ENCODE measurements at places on chromosomes 1 and 21. TPM values are rescaled to one million over a fixed set of nuclear protein-coding genes. Genes with fewer than 3 reads are reported as not detected.

ZZZ3 gene
- total RNA-seq, result 113 TPM

DNA sequence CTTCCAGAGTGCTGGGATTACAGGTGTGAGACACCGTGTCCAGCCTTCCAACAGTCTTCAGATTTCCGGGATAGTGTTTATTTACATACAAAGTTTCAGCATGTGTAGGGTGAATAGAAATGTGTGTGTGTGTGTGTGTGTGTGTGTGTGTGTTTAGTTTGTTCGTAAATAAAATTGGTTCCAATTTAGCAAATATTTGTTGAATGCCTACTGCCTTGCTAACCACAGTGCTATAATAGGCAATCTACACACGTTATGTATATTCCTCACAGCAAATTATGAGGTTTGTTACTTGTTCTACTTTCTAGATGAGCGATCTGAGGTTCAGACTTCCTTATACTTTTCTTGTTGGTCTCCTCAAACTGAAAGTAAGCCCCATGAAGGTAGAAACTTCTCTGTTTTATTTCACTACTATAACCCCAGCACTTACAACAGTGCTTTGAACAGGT, 32.8 kb upstream of the EPS15 start:
- H3K27me3 ChIP-seq, result no peaks in the 10 kb centered on the region
- peaks cover 5% of the 10 kb centered on the region for H3K4me1 ChIP-seq
- H3K36me3 ChIP-seq, result no peaks in the 10 kb centered on the region

UTS2 gene
- not detected for total RNA-seq

GRCh38 chr1:10724052-10724494, 72.4 kb downstream of the CASZ1 start:
- H3K4me3 ChIP-seq, result no peak overlapping the region
- no peaks in the 10 kb centered on the region for H3K4me1 ChIP-seq
- no peak for DNase-seq
- no peak overlapping the region for H3K27ac ChIP-seq
- no peaks in the 10 kb centered on the region for H3K27me3 ChIP-seq

INAVA gene
- total RNA-seq, result not detected

- no peak overlapping the region for H3K4me3 ChIP-seq
- H3K36me3 ChIP-seq, result no peaks in the 10 kb centered on the region
- H3K4me1 ChIP-seq, result no peaks in the 10 kb centered on the region
- DNase-seq, result no peak
Observed at GRCh38 chr1:172467446-172467845, 23.6 kb upstream of the PIGC start.

TNFAIP8L2 gene
- 30.7 TPM for total RNA-seq

CRYAA gene
- not detected for total RNA-seq

DNA sequence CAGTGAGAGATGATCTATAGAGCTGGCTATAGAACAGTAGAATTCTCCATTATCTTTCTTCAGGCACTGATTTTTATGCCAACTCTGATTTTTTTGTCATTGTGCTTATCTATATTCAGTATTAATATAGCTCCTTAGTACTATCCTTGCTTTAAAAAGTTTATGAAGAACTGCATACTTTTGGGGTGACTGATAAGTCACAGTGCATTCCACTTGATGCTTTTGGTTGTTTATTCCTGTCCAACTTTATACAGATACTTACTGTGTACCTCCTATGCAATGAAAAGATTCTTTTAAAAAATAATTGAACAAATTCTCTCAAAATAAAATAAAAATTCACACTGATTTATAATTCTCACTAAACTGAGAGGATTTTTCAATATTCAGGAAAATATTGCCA, 71.6 kb downstream of the COL24A1 start:
- H3K4me1 ChIP-seq, result no peaks in the 10 kb centered on the region
- DNase-seq, result no peak
- no peak overlapping the region for H3K4me3 ChIP-seq
- H3K27me3 ChIP-seq, result no peaks in the 10 kb centered on the region
- H3K27ac ChIP-seq, result no peak overlapping the region
- no peaks in the 10 kb centered on the region for H3K36me3 ChIP-seq

- H3K36me3 ChIP-seq, result no peaks in the 10 kb centered on the region
- no peak for DNase-seq
- no peaks in the 10 kb centered on the region for H3K27me3 ChIP-seq
- H3K4me3 ChIP-seq, result no peak overlapping the region
- no peaks in the 10 kb centered on the region for H3K4me1 ChIP-seq
Observed at GRCh38 chr1:172515436-172515835, 17.5 kb upstream of the SUCO start.

GRCh38 chr21:42439284-42440186, 35.8 kb downstream of the UBASH3A start:
- no peaks in the 10 kb centered on the region for H3K36me3 ChIP-seq
- no peaks in the 10 kb centered on the region for H3K4me1 ChIP-seq
- DNase-seq, result no peak

DNA sequence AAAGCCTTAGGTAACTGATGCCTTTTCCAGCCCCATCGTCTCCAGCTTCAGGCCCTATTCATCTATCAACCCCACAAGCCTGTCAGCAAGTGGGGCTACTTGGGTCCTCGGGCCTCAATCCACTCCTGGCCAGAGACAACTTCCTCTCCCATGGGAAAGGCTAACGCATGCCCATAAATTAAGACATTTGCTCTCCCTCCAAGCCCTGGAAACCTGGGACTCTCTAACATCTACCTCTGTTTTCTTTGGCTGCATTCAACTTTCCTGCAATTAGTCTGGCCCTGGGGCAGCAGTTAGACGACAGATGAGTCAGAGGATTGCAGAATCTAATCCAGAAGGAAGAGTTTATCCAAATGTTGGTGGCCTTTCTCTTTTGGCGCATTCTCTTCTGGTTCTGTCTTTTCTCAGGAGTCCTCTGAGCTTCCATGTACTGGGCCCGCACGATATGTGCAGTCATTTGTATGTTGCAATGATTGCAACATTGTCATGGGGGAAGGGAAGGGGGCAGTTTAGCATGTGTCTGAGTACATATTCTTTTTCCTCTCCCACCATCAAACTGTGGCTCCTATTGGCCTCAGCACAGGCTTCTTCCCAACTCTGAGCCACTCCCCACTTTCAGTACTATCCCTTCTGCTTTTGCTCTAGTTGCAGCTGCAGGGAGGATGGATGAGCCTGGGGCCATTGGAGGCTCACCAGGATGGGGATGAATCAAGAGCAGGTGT, 54.4 kb downstream of the NAV1 start:
- H3K27ac ChIP-seq, result no peak overlapping the region
- no peaks in the 10 kb centered on the region for H3K36me3 ChIP-seq
- DNase-seq, result no peak
- no peaks in the 10 kb centered on the region for H3K4me1 ChIP-seq

Data from Karpas-422 (cell line).